ENCODE measurements at places on chromosomes 16 and 17.

DNA sequence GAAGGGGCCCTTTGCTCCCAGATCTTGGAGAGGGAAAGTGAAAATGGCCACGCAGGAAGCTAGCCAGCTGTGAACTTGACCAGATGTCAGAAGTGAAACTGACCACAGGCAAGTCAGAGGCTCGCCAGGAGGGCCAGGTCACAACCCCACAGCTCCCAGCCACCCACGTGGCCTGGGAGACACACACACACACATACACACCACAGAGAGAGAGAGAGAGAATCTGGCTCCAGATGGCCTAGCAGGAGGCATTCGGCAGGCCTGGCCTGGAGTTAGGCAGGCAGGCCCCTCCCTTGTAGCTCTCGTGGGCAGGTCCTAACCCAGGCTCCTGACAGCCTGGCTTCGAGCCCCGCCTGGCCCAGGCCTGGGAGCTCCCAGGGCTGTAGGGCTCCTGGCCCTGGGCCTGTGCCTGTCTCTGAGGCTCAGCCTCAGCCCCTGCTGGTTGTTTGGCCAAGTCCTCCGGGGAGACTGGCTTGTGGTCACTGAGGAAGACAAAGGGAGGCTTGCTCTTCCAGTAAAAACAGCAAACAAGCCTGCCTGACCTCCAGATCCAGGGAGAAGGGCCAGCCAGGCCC, 20.2 kb downstream of the NGFR start:
- peak; percentile 97 for DNase-seq

- peak; percentile 93 for DNase-seq
Observed at GRCh38 chr17:14069251-14070021, at the start of gene COX10. COX10 (plus strand) TSS chr17:14069504; CDS start chr17:14069606, 102 bp downstream.

- no peak for DNase-seq
Observed at GRCh38 chr17:74305865-74306654, 20.0 kb upstream of the KIF19 start.

DNA sequence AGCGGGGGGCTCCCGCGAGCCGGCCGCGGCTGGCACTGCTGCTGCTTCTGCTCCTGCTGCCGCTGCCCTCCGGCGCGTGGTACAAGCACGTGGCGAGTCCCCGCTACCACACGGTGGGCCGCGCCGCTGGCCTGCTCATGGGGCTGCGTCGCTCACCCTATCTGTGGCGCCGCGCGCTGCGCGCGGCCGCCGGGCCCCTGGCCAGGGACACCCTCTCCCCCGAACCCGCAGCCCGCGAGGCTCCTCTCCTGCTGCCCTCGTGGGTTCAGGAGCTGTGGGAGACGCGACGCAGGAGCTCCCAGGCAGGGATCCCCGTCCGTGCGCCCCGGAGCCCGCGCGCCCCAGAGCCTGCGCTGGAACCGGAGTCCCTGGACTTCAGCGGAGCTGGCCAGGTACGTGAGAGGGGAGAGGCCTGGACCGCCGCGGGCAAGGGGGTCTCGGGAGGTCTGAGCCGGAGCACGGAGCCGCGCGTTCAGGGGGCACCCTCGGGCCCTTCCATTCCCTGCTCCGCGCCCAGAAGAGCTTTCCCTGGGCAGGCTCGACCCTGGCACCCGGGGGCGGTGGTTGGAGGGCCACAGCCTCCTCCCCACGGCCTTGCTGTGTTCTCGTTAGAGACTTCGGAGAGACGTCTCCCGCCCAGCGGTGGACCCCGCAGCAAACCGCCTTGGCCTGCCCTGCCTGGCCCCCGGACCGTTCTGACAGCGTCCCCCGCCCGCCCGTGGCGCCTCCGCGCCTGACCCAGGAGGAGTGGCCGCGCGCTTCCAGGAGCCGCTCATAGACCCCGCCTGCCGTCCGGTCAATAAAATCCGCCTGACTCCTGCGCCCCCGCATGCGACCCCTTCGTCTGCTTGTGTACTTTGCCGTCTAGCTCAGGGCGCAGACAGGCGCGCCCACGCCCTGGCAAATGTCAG, 591 bp downstream of the NPW start:
- DNase-seq, result no peak

GRCh38 chr17:20979792-20980083, 63.1 kb downstream of the USP22 start:
- DNase-seq, result no peak

All from muscle of leg (tissue), 16 donors.